ENCODE measurements at places on chromosomes 16 and 17. TPM values are rescaled to one million over a fixed set of nuclear protein-coding genes. Genes with fewer than 3 reads are reported as not detected.

CNTNAP4 gene
- polyA plus RNA-seq, result 0.32 TPM

IL34 gene
- 1.2 TPM for polyA plus RNA-seq

GAS2L2 gene
- not detected for polyA plus RNA-seq

DNA sequence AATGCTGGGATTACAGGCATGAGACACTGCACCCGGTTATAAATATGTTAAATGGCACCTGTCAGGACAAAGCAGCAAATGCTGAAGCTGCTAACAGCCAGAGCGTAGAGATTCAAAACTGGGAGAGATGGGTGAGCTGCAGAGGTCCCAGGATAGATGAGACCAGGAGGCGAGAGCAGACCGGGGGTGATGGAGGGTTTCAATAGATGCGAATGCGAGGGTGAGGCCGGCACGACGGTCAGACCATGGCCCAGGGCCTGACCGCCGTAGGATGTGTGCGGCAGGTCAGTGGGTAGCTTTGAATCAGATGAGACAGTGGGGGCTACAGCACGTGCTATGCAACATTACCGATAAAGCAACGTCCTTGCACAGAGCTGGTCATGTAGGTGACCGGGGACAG is 14.3 kb downstream of the CCDC40 start:
- no peak for DNase-seq

DNA sequence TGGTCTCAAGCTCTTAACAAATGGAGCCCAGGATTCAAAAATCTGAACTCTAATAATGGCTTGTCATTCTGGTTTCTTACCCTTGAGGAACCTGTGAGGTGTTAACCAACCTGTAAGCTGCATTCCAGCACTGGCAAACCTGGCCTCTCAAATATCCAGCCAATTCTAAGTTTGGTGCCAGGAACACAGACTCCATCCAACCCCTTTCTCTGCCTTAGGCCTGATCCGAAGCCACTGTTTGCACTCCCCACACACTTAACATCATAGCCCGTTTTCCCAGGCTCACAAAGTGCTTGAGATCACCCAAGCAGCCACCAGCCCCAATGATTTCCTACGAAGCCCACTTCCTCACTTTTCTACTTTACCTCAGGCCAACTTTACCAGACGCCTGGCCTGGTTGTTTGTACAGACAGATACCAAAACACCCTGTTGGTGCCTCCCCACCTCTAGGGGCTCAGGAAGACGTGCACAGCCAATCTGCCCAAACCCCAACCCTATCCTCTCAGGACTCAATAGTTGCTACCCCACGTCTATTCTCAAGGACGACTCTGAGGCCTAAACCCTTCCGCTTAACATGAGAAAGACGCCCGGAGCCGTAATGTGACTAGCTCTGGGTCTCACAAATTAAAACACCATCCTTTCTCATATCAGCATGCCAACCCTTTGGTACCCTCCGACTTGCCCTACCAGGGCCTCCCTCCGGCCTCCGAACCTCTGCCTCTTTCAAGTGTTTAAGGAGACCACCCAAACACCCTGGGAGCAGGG is 3.2 kb upstream of the PER1 start:
- no peak for DNase-seq

GRCh38 chr16:55189224-55189623 is 134.8 kb upstream of the IRX6 start:
- no peak for DNase-seq

DNA sequence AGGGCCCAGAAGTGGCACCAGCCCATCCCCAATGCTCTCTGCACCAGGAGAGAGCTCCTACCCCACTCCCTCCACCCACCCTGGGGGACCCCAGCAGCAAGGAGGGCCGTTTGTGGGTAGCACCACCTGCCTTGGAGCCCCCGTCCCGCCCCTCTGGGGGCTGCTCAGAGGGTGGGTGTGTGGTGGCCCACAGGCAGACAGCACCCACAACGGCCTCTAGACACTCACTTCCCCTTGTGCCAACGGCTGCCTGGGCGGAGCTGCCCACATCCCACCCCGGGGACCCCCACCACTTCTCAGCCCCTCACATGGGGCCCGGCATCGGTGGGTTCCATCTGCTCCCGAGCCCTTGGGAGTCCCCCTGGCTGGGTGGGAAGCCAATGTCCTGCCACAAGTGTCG is 33.3 kb downstream of the BAHCC1 start:
- DNase-seq, result no peak

DNA sequence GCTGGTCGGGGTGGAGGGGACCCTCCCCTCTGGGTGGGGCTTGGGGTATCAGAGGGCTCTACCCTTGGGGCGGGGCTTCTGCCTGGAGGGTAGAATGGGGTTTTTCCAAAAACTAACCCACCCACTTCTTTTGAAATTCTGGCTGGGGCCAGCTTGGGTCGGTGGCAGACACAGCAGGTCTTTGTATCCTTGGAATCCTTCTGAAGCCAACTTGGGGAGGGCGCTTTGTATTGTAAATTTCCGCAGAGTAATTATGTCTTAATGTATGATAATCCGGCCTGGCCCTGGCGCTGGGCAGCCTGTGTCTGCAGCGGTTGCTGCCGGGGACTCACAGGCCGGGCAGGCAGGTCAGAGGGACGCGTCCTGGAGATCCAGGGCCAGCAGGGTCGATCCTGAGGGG is 33.9 kb upstream of the GSE1 start:
- DNase-seq, result no peak

GRCh38 chr16:49855280-49855821 is 561 bp downstream of the ZNF423 start:
- DNase-seq, result no peak

DNA sequence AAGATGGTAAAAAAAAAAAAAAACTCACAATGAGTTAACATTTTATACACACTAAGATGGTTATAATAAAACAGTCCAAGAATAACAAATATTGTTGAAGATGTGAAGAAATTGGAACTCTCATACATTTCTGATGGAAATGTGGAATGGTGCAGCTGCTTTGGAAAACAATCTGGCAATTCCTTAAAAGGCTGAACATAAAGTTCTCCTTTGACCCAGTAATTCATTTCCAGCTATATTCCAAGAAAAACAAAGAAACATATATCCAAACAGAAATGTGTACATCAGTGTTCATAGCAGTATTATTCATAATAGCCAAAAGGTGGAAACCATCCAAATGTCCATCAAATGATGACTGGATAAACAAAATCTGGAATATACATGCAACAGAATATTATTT is 97.3 kb upstream of the NETO2 start:
- no peak for DNase-seq

GRCh38 chr17:50892101-50892776 is 26.1 kb upstream of the TOB1 start:
- no peak for DNase-seq

GRCh38 chr16:67190448-67191399 is 788 bp upstream of the EXOC3L1 start:
- no peak for DNase-seq

DNA sequence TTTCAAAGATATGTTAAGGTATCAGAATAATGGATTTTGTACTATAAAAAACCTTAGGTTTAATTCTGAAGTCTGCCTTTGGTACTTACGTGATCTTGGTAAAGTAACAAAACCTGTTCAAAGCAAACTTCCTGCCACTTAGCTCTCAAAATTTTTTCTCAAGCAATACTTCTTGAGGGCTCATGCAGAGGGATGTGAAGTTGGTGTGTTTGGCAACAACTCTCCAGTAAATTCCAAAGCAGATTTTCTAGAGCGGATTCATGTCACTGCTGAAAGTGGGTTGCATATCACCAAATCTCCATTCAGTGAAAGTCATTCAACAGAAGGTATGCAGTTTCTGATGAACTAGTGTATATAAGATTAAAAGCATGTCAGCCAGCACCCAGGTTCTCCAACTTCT is 856.7 kb downstream of the CDH8 start:
- no peak for DNase-seq

GRCh38 chr17:37211136-37211535 is 164.6 kb upstream of the C17orf78 start:
- no peak for DNase-seq

GRCh38 chr17:51707216-51707615 is 446.9 kb downstream of the UTP18 start:
- no peak for DNase-seq

DNA sequence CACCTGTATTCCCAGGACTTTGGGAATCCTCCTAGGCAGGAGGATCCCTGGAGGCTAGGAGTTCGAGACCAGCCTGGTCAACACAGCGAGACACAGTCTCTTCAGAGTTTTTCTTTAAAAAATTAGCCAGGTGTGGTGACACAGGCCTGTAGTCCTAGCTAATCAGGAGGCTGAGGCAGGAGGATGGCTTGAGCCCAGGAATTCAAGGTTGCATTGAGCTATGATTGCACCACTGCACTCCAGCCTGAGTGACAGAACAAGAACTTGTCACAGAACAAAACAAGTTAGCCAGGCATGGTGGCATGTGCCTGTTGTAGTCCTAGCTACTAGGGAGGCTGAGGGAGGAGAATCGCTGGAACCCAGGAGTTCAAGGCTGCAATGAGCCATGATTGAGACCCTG is 24.8 kb downstream of the ANKRD40 start:
- DNase-seq, result no peak

DNA sequence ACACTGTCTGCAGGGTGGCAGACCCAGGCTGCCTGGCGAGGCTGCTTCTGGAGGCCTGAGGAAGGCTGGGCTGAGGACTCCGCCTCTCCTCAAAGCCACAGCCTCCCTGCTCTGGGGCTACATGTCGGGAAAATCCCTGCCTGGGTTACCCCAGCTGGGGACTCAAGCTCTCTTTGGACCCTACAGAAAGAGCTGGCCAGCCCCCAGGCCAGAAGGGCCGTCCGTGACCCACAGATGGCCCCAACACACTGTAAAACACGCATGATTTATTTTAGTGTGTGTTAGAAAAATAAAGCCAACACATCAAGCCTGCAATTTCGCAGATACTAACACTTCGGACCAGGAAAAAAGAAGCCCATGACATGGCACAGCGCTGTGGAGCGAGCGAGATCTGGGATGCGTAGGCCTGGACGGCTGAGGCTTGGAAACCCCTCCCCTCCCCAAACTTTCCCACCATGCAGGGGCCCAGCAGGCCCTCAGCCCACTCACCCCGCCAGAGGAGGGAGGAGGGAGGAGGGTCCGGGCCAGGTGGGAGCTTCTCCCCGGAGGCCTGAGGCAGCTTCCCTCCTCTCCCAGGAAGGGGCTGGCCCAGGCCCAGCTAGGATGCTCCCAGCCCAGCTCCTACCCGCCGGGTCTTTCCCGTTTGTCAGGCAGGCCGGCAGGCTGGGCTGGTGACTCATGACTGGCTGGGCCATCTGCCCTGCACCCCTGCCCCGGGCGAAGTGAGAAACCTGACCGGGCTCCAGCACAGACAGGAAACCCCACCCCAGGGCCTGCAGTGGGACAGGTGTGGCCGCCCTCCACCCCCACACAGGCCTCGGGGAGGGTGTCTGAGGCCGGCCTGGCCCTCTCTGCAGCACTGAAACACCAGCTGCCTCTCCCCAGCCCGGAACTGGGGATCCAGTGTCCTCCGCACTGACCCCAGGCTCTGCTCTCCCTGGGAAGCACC is 34.1 kb upstream of the SLC38A10 start:
- DNase-seq, result no peak

DNA sequence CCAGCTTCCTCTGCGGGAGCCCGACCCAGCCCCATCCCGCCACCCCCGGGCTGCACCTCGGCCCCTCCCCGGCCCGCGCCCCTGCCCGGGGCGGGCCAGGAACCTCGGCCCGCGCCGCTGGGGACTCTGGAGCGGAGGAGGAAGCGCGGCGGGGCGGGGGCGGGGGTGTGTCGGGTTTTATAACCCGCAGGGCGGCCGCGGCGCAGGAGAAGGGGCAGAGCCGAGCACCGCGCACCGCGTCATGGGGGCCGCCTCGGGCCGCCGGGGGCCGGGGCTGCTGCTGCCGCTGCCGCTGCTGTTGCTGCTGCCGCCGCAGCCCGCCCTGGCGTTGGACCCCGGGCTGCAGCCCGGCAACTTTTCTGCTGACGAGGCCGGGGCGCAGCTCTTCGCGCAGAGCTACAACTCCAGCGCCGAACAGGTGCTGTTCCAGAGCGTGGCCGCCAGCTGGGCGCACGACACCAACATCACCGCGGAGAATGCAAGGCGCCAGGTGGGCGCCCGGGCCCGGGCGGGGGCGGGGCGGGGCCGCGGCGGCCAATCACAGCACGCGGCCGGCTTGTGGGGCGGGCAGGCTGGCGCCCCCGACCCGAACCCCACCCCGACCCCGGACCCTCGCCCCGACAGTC is at the start of gene ACE:
TSS of gene ACE (plus strand) at position 208 of the 626 bp plus-strand sequence. CDS start at position 242, 34 bp downstream.
- DNase-seq, result no peak

- DNase-seq, result no peak
Measured at GRCh38 chr17:80102664-80103448, 1.5 kb downstream of the GAA start.

GRCh38 chr17:32266051-32266388 is 388 bp downstream of the RHBDL3 start:
- DNase-seq, result no peak

GRCh38 chr17:1275962-1276736 is 3.3 kb upstream of the TRARG1 start:
- no peak for DNase-seq

DNA sequence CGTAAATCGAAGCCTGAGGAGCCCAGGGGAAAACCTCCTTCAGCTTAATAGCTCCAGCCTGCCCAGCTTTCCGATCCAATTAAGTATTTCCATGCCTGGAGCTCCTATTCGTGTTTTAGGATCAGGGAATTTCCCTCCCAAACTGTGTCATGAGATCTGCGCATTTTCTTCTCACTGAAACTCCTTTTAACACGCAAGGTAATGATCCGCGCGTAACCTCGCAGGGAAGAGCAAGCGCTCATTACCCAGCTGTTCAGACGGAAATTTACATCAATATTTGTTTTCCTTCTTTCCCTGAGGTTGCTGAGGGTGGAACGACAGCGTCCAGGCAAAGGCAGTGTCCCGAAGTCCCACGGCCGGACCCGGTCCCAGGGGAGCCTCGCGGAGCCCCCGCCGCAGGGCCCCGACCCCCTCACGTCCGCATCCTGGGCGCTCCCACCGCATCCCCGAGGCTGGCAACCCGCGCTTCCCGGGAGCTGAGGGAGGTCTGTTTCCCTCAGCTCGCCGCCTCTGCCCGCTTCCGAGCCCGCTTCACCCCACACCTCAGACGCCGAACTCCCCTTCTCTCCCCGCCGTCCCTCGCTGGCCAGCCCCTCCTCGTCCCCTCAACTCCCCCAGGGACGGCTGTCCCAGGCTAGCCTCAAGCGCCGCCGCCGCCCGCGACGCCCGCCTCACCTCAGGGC is 415 bp downstream of the ABCA5 start:
- no peak for DNase-seq

DNA sequence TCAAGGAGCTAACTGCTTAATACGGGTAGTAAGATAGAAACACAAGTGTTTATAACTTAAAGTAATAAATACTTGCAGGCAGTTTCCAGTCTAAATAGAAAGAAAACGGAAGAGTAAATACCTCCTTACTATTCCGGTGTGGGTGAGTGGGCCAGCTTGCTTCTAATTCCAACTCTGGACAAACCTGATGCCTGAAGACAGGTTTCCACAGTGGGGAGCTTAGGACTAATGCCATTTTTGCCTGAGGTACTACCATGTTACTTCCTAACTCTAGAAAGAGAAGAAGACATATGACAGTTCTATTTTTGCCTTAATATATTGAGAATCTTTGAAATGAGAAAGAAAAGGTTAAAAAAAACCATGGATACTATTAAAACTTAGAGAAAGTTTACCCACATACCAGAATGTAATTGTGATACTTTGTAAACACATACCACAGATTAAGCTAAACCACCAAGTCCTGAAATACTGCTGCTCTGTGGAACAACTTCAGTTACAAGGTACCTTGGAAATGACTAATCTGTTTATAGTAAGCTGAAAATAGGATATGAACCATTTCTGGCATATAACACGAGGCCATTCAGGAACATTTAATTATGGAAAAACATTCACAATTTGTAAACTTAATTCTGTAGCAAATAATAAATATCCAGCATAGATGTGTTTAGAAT is 70.2 kb downstream of the ZZEF1 start:
- DNase-seq, result no peak

Measured in left renal cortex interstitium (tissue), 4 donors.